Hepatocyte (in vitro differentiated cells): ENCODE measurements at places on chromosomes 3 and 15.

GRCh38 chr15:57635300-57635909, 43.7 kb downstream of the MYZAP start:
- DNase-seq: no peak

- DNase-seq: no peak
Measured at GRCh38 chr3:153762411-153763235, 358.6 kb upstream of the ARHGEF26 start.

GRCh38 chr3:129616713-129617112, 10.2 kb upstream of the PLXND1 start:
- DNase-seq: no peak

DNA sequence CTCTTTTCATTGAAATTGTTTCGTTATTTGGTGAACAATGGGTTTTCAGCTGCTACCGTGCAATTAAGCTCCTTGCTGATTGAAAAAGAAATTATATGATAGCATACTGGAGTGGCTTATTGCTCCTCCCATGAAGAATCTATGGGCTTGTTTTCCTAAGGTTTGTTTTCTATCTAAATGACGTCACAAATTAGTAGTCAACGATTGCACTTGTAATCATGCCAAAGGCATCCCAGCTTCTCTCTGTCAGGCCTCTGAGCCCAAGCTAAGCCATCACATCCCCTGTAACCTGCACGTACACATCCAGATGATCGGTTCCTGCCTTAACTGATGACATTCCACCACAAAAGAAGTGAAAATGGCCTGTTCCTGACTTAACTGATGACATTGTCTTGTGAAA, 388.0 kb upstream of the LMCD1 start:
- no peak for DNase-seq

DNA sequence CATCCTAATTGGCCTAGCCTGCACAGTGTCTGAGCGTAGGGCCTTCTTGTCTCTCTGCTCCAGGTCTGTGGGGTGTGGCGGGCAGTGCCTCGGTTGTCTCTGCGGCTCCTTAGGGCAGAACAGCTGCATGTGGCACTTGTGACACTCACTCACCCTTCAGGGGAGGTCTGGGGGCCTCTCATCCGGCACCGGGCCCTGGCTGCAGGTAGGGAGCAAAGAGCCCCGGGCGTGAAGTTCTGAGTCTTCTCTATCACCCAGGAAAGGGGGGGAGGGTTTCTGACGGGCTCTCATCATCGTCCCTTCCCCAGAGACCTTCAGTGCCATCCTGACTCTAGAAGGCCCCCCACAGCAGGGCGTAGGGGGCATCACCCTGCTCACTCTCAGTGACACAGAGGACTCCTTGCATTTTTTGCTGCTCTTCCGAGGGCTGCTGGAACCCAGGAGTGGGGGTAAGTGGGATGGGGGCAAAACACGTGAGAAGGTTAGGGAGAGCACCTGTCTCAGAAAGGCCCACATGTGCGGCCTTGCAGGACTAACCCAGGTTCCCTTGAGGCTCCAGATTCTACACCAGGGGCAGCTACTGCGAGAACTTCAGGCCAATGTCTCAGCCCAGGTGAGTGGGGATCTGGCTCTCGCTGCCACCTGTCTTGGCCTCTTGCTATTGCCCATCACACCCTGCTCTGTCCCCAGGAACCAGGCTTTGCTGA, 2.6 kb downstream of the CHRD start:
- no peak for DNase-seq

DNA sequence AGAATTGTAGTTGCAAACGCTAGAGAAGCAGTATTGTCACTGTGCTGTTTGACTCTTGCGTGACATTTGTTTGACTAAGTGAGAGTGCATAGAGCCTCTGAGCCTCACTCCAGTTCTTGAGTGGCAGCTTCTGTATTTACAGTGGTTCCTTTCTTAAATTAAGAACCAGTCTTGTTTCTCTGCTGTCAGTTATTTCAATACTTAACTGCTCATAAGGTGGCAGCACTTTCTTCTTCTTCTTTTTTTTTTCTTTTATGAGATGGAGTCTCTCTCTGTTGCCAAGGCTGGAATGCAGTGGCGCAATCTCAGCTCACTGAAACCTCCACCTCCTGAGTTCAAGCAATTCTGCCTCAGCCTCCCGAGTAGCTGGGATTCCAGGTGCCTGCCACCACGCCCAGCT, 372.1 kb downstream of the LPP start:
- no peak for DNase-seq

- no peak for DNase-seq
Measured at GRCh38 chr15:73227433-73228056, 141.2 kb downstream of the HCN4 start.

- peak; percentile 18 for DNase-seq
Measured at GRCh38 chr3:74531491-74531890, 83.0 kb downstream of the CNTN3 start.

- no peak for DNase-seq
Measured at GRCh38 chr3:195574497-195575304, 9.0 kb downstream of the APOD start.

DNA sequence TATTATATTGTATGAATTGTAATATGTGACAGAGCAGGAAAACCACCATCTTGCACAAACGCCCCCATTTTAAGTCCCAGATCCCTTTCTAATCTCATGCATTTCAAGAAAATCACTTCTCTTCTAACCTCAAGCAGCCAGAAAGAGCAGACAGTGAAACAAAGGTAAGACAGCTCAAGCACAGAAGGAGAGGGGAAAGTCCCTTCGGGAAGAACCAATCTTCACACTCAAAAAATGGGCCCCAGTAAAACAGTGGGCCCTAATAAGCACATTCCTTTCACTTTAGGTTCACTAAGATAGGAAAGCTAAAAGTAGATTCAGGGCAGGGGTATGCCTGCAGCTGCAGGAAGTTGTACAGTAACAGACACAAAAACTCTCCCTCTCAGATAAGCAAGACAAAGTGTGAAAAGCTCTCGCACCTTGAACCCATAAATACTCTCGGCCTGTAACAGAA, 1268.7 kb downstream of the SI start:
- no peak for DNase-seq

DNA sequence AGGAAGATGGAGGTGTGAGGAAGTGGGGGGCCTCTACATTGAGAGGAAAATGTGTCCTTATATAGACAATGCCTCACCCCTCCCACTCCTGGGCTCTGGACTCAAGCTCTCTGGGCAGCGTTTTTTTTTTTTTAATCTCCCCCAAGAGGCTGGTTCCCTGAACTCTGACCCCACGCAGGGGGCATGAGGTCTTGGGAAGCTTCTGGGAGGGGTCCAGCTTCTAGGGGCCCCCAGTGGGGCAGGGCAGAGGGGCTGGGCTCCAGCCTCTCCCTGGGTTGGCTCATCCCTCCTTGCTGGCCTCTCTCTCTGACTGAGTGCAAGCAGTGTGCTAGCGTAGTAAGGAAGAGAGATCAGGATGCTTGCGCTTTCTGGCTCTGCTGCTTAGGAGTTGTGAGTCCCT, 101.4 kb upstream of the HACD2 start:
- DNase-seq: no peak

DNA sequence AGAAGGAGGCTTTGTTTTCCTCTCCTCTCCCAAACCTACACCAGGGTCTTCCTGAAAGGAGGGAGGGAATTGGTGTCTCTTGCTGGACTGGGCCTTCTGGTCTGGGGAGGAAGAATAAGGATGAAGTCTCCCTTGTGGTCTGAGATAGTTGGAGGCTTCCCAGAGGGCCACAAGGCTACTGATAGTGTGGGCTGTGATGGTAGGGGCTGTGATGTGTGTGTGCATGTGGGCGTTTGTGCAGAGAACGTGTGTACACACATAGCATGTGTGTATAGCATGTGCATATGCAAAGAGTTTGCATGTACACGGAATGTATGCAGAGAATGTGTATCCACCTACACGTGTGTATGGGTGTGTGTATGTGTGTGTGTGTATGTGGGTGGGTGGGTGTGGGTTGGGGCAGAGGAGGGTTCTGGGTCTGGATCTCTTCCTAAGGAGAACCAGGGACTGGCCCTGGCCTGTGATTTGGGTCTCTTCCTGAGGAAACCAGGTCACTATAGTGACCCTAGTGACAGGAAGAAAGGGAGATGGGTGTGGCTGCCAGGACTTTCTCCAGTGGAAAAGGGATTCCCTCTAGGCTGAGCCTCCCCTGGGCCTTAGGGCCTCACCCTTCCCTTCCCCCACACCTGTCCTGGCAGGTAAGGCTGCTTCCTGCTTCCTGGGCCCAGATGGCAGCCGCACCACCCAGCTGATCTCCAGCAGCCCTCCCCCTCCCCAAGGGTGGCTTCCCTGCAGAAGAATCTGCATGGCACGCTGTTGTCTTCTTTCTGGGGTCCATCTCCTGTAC, 1.7 kb downstream of the FLNB start:
- peak; percentile 77 for DNase-seq

GRCh38 chr3:139309880-139310279, 33.9 kb upstream of the MRPS22 start:
- no peak for DNase-seq

DNA sequence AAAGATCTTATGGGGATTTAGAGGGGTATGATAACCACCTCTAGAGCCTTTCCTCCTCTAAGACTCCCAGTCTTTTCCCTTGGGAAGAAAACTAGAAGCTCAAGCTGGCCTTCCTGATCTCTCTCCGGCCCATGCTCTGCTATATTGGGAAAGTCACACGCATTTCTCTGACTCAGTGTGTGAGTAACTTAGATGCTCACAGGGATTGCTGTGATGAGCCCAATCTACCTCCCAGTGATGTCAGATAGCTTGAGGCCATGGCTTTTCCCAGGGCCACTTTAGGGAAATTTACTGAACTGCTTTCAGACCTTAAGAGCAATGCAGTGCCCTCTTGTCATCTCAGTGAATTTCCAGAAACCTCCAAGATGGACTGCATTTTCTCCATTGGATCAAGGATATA, 8.6 kb upstream of the ST8SIA2 start:
- DNase-seq: no peak

- DNase-seq: no peak
Measured at GRCh38 chr3:73319179-73319769, 257.8 kb downstream of the EBLN2 start.

GRCh38 chr3:97901313-97902248, 70.7 kb downstream of the RIOX2 start:
- no peak for DNase-seq

GRCh38 chr15:100349696-100350433, 8.1 kb upstream of the ADAMTS17 start:
- peak; percentile 94 for DNase-seq

GRCh38 chr15:36356466-36356865, 223.0 kb upstream of the CDIN1 start:
- DNase-seq: no peak

GRCh38 chr3:88307666-88308065, 157.9 kb downstream of the C3orf38 start:
- DNase-seq: no peak

GRCh38 chr15:40332113-40332781, 8.5 kb downstream of the CCDC9B start:
- no peak for DNase-seq

- no peak for DNase-seq
Measured at GRCh38 chr3:150390087-150390486, 18.0 kb upstream of the TSC22D2 start.

GRCh38 chr15:73763931-73764330, 10.8 kb upstream of the INSYN1 start:
- no peak for DNase-seq

- DNase-seq: no peak
Measured at GRCh38 chr3:108123326-108123725, 32.5 kb upstream of the CD47 start.

DNA sequence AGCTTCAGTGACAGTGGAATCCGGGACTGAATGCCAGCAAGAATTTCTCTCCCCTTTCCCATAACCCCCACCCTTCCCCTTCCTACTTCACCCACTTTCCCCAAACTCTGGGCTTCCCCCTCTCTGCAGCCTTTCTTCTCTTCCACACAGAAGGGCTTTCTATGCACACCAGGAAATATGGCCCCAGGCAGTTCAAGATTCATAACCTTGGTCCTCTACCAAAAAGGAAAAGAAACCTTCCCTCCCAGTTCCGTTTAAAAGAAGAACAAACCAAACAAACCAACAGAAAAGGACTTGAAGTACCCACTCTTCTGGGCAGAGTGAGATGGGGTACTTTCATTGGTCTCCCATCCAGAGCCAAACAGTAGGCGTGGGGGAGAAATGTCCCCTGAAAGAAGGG, 68.8 kb upstream of the ABHD2 start:
- DNase-seq: no peak
